IMR-90 (cell line): ENCODE measurements at places on chromosomes 6 and 20. TPM values are rescaled to one million over a fixed set of nuclear protein-coding genes. Genes with fewer than 3 reads are reported as not detected.

Gene SCGN
- total RNA-seq = not detected in 2 replicates

Gene WFDC11
- not detected in 2 replicates for total RNA-seq

Gene THBS2
- total RNA-seq = 101 and 113 TPM in 2 replicates

Gene PBOV1
- total RNA-seq = not detected in 2 replicates

Gene COL11A2
- under 0.01 TPM in 2 replicates for total RNA-seq

Gene CUTA
- 122 and 136 TPM in 2 replicates for total RNA-seq

Gene RIMS1
- 3.3 and 3.8 TPM in 2 replicates for total RNA-seq

Gene NKX2-2
- total RNA-seq = not detected in 2 replicates

Gene PDE10A
- total RNA-seq = 12.4 and 15.8 TPM in 2 replicates

Gene GABRR1
- total RNA-seq = not detected in 2 replicates

Gene HLA-DMB
- 0.18 and 0.28 TPM in 2 replicates for total RNA-seq
